ENCODE measurements at places on chromosomes 16 and 17.
A peak's percentile ranks its signal among the peaks of the same experiment; 100 is the strongest.

- DNase-seq = no peak
Observed at GRCh38 chr16:22120440-22120839, 28.1 kb downstream of the VWA3A start.

GRCh38 chr16:30398661-30399434 is 3.6 kb downstream of the ZNF48 start:
- no peak for DNase-seq

DNA sequence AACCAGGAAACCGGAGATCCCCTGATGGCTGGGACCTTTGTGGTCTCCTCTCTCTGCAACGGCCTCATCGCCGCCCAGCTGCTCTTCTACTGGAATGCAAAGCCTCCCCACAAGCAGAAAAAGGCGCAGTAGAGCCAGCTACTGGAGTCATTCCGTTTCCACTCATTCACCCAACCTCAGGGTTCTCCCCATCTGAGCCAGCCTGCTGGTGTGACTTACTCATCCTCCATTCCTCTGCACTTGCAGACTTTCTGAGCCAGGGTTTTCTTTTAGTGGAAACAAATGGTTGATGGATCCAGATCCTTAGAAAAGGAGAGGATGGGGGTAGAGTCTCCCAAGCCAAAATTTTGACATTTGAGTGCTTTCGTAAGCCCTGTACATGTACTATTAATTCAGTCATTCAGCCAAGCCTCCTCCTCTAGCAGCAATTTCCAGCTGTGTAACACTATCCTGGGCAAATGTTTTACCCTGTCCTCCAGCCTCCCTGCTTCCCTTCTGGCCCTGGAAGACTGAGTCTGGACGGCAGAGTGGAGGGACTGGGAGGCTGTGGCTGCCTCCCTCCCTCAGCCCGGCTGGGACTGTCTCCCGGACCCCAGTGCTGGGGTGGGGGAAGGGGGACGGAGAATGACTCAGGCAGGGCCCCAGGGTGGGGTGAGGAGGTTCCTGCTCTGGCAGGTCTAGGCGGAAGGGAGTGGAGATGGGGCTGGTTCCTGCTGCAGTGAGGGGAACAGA is 2.3 kb downstream of the SOX15 start:
- no peak for DNase-seq

DNA sequence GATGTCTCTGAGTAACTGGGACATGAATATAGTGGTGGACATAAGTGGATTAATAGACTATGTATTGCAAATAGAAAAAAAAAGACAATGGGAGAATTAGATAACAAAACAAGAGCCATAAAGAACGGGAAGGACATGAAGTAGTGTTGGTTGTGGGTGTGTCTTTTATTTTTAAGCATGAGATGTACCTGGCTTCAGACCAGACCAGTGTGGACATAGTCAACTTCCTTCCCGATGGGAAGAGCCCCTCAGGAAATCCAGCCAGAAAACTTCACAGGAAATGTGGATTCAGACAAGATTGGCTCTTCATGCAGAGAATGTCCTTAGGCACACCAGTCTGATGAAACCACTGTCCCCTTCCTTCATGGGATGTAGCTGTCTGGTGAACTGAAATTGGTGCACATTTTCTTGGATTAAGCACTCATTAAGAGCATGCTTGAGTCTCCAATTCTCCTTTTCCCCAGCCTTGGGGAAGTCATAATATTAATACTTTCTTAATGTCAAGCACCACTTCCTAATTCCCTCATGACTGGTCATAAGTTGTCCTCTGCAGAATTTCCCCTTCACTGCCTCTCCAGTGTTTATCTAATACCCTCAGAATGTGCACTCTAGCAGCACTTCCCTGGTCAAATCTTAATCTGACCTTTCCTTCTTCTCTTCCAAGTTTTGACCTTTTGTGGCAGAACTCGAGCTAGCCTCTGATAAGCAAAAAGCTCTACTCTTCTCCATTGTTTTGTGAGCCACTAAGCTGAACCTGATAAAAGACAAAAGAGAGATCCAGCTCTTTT is 350.6 kb upstream of the MAF start:
- no peak for DNase-seq

DNA sequence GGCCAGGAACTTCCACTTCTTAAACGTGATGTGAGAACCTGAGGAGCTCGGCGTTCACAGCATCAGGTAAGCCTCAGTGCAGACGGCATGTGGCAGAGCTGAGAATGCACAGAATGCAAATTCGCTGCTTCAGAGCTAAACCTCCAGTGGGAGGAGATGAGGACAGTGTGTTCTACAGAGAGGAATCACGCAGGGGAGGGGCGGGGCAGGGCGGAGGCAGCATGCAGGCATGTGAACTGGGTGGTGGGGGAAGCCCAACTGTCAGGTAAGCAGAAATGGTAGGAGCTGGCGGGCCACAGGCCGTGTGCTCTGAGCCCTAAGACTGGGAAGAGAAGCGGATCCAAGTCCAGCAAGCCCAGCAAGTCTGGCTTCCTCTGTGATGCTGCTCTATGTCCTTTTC is 94.7 kb downstream of the ZNF778 start:
- DNase-seq = peak; percentile 36

- no peak for DNase-seq
Observed at GRCh38 chr16:46974352-46974751, 878 bp upstream of the DNAJA2 start.

DNA sequence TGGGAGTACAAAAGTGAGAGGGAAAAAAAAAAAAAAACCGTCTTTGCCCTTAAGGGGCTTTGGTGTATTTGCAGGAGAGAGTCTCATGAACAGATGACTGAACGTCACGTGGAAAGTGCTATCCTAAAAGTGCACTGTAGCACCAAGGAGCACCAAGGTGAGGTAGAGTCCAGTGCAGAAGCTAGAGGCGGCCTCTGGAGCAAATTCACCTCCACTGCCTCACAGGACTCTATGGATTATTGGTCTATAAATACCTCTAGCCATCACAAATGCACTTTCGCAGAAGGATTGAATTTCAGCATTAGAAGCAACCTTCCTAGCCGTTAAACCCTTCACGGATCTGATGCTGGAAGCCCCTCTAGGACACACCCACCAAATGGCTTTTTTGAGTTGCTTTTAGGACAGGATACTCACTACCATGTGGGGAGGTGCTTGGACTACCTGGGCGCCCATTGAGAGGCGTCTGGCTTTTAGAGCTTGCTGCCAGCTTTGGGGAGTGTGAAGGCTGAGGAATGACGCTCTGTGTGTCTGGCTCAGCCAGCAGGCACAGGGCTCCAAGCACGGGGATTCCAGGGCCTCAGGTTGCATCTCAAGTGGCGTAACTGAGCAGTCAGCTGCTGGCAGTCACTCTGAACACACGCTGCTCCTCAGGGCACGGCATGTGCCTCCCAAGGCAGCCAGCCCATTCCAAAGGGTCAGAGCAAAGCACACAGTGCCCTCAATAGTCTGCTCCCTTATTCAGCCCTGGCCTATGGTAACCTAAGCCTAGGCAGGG is 52.7 kb downstream of the CDRT4 start:
- DNase-seq = no peak

- no peak for DNase-seq
Observed at GRCh38 chr17:7186241-7186640, 7.1 kb upstream of the ASGR1 start.

GRCh38 chr17:65509032-65509431 is 52.4 kb downstream of the AXIN2 start:
- no peak for DNase-seq

DNA sequence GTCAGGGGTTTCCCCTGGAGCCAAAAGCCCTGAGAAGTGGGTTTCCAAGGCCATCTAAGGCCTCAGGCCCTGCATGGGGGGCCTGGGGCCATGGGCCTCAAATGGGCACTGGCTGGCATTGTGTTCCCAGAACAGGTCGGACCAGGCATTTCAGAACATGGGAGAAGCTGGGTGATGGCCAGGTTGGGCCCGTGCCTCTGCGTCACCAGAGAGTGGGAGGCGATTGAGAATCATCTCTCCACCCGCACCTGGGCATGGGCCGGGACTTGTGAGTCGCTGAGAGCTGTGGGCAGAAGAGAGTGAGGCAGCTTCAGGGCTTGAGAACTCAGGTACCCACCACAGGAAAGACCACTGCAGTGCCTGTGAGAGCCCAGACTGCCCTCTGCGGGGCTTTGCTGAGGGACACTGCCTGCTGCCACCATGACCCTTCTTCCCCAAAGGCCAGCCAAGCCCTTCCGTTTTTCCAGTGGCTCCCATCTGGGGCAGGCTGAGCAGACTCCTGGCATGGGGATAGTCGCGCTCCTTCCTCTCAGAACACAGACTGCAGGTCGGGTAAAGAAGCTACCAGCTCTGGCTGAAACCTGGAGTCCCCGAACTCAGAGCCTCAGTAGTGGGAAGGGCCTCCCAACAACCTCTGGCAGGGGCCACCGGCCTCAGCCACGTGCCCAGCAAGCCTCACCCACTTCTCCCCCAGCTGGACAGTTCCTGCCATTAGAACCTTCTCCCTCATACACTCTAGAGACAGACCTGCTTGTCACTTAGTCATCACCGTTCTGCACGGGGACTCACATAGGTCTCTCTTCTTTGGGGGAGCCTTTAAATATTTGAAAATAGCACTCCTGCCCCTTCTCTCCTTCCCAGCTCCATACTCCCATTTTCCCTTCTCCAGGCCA is 1.6 kb downstream of the RAB11FIP4 start:
- DNase-seq = no peak

- no peak for DNase-seq
Observed at GRCh38 chr17:13562271-13562800, 39.4 kb downstream of the HS3ST3A1 start.

GRCh38 chr16:50630394-50631020 is 50.6 kb downstream of the SNX20 start:
- DNase-seq = no peak

DNA sequence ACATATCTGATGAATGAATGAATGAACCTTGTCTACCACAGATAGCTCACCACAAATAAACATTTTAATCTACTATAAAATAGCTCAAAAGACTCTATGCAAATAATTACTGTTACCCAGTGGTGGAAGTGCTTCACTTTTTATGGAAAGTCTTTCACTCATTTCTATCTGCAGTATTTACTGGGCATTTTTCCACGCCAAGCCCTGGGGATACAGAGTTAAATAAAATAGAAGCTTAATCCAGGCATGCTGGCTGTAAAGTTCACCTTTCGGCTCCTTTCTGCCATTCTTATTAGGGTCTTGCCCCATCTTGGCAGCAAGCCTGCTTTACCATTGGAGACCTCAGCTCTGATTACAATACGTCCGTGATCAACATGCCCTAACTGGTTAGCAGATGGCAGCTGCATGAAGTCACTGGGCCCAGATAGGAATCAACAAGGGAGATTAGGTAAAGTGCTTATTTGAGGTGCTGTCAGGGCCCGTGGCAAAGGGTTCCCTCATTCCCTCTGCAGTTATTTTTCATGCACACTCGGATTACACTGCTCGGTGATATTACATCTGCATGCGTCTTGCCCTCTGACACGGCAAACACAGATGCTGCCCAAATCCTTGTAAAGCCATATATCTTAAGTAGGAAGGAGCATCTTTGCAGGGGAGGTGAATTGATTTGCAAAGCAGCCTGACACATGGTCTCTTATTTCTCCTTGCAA is 648.9 kb downstream of the WWOX start:
- no peak for DNase-seq

DNA sequence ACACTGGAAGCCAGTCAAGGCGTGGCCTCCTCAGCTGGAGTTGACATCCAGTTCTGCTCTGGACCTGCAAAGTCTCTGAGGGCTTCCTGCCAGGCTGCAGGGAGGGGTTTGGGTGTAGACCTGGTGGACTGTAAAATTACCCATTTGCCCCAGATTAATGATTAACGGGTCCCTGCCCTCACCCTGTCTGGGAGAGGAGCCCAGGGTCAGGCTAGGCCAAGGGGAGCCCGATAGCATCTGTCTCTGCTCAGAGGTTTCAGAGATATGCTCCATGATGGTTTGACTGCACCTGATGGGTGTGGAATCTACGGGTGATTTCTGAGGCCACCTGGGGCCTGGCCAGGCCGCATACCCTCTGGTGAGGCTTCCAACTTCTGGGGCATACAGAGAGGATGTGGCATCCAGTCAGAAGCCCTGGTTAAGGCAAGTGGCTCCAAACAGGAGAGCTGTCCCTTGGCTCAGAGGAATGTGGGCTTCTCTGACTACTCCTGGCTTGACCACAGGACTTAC is 11.2 kb downstream of the PPY start:
- no peak for DNase-seq

DNA sequence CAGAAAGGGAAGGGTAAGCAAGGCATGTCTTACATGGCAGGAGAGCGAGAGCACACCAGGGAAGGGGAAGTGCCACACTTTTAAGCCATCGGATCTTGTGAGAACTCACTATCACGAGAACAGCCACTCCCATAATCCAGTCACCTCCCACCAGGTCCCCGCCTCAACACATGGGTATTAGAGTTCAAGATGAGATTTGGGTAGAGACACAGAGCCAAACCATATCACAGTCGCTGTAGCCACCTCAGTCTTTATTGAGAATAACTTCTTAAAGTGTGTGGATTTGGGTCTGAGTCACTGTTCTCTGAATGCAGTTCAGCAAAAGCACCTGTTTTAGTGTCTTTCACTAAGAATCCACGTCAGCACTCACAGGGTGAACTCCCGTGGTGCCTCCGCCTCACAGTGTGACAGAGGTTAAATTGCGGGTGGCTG is 195.2 kb upstream of the CHMP6 start:
- no peak for DNase-seq

DNA sequence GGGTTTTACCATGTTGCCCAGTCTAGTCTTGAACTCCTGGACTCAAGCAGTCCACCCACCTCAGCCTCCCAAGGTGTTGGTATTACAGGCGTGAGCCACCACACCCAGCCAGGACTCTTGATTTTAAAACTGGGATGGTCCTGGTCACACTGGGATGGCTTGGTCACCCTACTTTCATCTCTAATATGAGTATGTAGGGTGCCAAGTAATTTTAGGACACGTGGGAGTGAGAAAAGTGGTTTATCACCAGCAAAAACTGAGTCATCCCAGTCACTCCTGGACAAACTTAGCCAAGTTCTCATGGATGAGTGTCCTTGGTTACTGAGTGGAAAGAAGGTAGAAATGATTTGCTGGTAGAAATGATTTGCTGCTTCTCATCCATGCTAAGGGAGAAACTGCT is 9.9 kb downstream of the CLEC19A start:
- no peak for DNase-seq

- DNase-seq = no peak
Observed at GRCh38 chr17:68830313-68830712, 124.9 kb downstream of the ABCA8 start.

- DNase-seq = peak; percentile 85
Observed at GRCh38 chr17:15257258-15257788, 7.8 kb downstream of the PMP22 start.

- no peak for DNase-seq
Observed at GRCh38 chr17:80478487-80479245, 2.3 kb upstream of the NPTX1 start.

DNA sequence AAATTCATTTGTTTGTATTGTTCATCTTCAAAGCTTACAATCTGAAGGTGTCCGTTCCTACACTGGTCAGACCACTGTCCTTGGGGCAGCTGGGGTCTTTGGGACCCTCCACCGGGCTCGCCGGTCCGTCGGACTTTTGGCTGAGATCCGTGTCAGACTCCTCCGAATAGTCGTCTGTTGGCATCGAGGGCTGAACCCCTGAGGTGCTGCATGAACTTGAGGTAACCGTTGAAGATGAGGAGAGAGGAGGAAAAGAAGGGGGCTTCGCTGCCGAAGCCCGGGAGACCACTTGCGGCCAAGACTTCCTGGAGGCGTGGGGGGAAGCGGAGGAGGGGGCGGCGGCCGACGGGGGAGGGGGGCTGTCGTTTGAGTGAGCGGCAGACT is 260.8 kb downstream of the ZFHX3 start:
- DNase-seq = no peak

All from anterior cingulate cortex (tissue), 58 donors.